ENCODE measurements at places on chromosomes 7 and 10.

GRCh38 chr7:34222722-34223121 lies 317.4 kb downstream of the BMPER start:
- DNase-seq: no peak

- DNase-seq: no peak
These were observed 5.3 kb downstream of the TECTB start for GRCh38 chr10:112288486-112288885.

DNA sequence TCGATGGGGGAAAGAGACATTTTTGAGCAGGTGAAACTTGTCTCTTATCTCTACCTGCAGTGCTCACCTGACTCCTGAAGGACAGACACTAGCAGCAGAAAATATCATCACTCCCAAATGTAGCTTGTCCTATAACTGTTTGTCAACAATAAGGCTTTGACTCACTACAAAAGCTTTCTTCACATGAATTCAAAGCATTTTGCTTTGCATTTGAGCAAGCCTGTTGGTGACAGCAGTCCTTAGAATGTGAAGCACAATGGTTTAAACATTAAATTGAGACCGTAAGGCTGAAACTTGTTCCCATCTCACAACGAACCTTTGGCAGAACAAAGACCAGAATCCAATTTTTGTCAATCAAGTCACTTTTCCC lies 30.6 kb upstream of the ZNRF2 start:
- DNase-seq: no peak

DNA sequence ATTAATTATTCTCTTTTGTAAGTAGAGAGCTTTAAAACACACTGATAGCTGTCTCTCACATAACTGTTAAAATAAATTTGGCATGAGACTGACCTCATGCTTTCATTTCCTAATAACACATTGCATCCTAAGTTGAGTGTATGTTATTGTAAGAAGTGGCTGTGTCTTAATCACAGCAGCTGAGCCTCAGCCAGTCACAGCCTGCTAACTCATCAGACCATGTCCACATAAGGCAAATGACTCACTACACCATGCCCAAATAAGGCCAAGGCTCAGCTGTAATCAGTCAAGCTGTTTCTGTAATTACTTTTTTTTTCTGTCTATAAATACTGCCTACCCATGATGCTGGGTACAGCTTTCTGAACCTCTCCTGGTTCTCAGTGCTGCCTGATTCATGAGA lies 860.9 kb downstream of the XPNPEP1 start:
- DNase-seq: no peak

- no peak for DNase-seq
These were observed 67.8 kb downstream of the PTEN start for GRCh38 chr10:87930934-87931835.

DNA sequence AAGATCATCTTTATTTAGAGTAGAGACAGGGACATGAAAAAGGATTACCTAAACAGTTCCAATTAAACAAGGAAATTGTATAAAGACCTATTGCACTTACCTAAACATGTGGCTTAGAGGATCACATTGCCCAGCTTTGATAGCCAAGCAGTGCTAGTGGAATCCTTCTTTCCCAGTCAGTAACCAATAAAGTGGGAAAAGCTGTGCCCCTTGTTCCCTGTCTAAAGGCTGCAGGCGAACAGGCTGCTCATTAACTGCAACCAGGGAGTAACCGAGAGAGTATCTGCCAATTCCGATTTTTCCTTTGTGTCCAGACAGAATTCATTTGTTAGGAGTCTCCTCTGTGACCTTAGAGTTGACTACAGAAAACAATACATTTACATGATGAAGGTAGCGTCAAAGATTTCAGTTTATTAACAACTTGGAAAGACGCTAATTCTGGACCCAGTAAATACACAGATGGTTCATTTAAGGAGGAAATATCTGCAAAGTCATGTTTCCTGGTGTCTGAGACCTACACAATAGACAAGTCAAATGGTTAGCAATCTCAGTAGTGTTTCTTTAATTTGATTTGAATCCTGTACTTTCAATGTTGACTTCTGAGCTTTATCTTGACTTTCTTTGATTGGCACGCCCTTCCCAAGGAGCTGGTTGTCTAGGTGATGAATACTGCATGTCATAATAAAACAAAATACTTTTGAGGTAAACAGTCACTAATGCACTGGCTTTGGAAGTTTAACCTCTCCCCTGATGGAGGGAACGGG lies 57.3 kb upstream of the MET start:
- DNase-seq: no peak

DNA sequence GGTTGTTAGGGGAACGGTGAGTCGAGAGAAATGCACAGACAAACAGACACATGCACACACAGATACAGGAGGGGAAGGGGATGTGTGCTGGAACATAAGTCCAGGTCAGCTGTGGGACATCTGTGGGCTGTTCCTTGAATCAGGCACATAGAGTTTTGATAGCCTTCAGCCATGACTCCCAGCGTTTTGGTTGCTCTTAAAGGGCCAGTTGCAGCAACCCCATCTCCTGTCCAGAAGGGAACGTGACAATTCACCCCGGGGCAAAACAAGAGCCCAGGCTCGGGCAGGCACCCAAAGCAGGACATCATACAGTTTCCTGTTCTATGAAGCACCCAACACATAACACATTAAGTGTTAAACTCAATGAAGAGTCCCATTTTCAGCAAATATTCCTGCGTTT lies 9.6 kb downstream of the INSYN2A start:
- DNase-seq: no peak

DNA sequence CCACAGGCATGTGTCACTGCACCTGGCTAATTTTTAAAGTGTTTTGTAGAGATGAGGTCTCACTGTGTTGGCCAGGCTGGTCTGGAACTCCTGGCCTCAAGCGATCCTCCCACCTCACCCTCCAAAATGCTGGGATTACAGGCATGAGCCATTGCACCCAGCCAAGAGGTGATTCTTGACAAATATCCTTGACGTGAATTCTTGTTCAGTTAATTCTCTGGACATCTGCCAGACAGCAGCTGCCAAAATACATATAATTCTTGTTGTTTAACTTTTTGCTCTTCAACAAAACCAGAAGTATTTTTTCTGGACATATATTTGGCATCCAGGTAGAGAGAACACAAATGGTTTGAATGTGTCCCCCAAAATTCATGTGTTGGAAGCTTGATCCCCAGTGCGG lies 3.2 kb downstream of the ACADSB start:
- no peak for DNase-seq

DNA sequence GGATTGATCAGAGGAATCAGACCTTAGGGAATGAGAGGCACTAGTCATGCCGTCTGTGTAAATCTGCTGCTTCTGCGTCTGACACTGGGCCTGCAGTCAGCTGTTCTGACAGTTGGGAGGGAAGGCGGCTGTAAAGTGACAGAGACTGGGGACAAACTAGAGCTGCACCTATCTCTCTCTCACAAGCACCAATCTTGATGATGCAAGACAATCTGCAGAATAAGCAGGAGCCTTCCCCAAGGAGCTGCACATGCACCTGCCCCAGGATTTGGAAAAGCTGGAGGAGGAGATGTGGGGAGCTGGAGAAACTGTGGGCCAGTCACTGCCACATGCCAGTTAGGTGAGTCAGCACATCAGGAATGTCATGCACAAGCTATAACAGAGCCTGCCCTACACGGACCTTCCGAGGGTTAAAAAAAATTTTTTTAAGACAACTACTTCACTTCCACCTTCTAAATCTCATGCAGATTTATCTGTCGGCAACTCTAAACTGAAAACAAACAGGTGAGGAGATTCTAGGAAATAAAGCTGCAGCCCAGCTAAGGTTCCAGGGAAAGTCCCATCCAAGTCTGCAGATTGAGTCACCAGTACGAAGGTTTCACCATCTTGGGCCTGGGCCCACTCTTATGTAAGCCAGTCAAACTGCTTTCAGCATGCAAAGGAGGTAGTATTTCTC lies 39.2 kb downstream of the ENO4 start:
- DNase-seq: peak; percentile 76

DNA sequence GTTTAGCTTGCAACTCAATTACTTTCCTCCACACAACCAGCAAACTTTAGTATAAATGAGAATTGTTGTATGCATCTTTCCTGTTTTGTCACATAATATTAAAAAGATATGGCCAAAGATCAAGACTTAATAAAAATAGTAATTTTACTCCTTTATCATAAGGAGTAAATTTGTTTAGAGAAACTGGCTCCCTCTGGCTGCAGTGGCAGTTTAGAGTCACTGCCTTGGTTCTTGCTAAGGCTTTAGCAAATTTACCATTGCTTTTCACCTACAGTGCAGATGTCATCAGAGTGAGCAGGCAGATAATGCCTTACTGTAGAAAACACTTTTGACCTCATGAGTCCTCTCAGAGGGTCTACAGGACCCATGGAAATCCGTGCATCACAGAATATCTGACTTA lies 2.6 kb downstream of the PRPF18 start:
- DNase-seq: no peak

DNA sequence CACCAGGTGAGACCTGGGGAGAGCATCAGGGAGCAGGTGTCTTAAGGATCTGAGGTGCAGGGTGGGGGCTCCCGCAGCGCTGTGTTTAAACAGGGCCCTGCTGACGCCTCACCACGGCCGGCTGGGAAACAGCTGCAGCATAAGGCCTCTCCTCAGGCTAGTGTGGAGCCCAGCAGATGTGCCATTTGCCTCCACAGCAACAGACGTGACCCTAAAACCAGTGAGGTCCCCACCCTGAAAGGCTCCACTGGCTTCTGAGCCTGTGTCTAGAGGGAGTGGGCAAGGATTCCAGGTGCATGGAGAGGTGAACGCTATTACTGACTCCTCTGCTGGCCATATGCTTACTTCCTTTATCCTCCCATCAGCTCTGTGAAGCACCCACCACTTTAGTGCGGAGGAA lies 47.8 kb downstream of the SYPL1 start:
- DNase-seq: no peak

- DNase-seq: no peak
These were observed 5.7 kb upstream of the GNAI1 start for GRCh38 chr7:80128918-80129317.

GRCh38 chr10:11933577-11934223 lies 108.9 kb downstream of the UPF2 start:
- DNase-seq: no peak

- DNase-seq: no peak
These were observed 124.8 kb downstream of the TSPAN12 start for GRCh38 chr7:120733143-120733542.

DNA sequence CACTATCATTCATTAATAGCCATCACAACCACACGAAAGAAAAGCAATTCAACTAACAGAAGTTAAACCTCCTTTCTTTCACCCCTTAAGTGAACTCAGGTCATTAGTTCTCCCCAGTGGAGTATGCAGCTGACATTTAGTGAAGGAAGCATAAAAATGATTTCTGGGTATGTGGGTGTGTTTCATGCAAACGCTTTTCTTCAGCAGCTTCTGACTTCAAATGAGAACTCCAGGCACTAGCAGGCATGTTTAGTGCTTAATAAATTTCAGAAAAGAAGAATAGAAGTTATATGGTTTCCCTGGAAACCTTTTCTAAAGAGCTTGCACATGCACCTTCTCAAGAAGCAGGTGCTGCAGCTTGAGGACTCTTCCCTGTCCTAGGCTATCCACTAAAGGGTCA lies 62.5 kb downstream of the PIK3CG start:
- DNase-seq: no peak

- no peak for DNase-seq
These were observed 67.6 kb upstream of the PITRM1 start for GRCh38 chr10:3239920-3240894.

DNA sequence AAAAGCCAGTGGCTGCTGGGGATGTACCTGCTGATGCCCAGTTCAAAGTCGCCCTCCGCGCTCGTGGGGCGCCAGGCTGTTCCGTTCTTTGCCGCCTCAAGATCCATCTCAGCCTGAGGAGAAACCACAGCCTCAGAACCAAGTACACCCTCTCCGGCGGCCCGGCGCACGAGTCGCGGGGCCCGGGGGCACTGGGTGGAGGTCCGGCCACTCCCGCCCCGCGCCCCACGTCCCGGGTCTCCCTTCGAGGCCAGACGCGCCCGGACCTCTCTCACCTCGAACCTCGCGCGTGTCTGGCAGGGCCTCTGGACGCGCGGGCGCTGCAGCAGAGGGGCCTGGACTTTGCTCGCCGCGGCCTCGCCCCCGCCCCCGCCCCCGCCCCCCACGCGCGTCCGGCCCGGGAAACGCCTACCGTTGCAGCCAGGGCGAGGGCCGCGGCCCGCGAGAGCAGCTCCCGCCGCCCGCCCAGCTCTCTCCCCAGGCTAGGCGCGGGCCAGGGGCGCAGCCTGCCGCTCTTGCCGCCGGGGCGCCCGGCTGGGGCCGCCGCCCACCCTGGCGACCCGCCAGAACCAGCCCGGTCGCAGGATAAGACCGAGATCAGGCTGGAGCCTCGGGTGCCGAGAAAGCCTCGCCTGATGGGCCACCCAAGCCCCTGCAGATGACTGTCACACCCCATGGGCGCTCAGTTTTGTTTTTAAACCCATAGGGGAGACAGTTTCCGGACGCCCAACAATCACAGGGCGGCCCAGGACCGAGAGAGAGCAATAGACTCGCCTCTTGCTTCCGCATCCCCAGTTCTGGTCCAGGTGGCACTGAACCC lies at the start of gene ABCB4:
TSS of gene ABCB4 (minus strand) at position 322 of the 820 bp plus-strand sequence. CDS start at position 107, 215 bp downstream.
- no peak for DNase-seq

GRCh38 chr7:155705623-155706360 lies 61.3 kb downstream of the RBM33 start:
- no peak for DNase-seq

DNA sequence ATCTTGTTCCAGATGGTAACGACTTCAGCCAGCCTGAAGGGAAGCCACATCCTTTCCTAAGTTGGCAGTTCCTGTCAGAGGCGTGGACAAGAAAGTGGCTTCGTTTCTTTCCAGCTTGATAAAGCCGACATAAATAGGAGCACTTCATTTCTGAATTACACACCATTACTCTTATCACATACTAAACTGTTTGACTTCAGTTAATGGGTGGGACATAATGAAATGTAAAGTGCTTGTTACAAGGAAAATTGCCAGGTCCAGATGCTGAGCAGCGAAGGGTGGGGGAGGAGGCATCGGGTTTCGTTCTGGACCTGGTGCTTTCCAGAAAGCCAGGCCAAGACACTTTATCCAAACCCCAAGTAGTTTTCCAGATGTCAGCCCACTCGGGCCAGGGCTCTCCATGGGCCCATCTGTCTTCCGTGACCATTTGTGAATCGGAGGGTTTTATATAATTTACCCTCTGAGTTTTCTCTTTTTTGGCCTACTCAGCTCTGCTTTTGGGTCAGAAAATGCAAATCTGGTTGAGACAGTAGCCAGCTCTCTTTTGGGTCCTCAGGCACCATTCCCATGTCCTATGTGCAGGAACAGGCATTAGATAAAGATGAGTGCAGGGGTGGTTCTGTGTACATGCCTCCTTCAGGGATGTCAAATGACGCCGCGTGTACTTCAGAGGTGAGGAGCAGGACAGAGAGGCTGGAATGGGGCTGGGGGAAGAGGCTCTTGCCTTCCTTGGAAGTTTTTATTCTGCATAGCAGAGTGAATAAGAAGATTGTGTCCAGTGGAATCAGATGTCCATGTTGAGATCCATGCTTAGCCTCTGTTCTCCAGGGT lies 90.2 kb downstream of the TACC2 start:
- DNase-seq: no peak

- DNase-seq: no peak
These were observed 111.6 kb downstream of the FAM53B start for GRCh38 chr10:124632566-124632965.

- DNase-seq: peak; percentile 45
These were observed 3.4 kb downstream of the DOCK4 start for GRCh38 chr7:112202816-112203215.

All from omental fat pad (tissue), 4 donors.